ENCODE measurements at places on chromosomes 2 and 18. TPM values are rescaled to one million over a fixed set of nuclear protein-coding genes. Genes with fewer than 3 reads are reported as not detected.

The C2orf66 gene
- not detected for total RNA-seq

The TNFRSF11A gene
- total RNA-seq: 0.43 TPM

The CPO gene
- not detected for total RNA-seq

The SIX3 gene
- not detected for total RNA-seq

The FLACC1 gene
- 1.4 TPM for total RNA-seq
